ENCODE measurements at places on chromosomes 7 and 10.

DNA sequence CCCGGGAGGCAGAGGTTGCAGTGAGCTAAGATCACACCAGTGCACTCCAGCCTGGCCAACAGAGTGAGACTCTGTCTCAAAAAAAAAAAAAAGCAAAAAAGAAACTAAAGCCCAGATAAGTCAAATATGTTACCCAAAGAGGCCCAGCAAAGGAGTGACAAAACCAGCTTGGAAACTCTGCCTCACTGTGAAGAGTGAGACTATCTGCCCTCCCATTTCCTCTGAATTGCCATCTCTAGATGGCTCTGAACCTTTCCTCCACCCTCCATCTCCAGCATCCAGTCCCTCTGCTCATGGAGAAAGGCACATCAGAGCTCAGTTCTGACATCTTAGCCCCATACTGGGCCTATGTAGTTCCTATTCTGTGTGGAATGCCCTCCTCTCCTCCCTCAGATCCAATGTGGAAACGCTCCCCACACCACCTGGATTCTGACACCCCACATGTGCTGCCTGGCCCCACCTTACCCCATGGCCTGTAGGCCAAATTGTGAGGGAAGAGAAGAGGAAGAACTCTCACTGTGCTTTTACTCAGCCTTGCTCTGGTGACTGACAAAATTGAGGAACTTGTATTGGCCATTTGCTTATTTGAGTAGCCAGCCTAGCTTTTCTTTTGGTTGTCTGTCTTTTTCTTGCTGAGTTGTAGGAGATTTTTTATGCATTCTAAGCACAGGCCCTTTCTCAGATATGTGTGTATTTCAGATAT, 18.0 kb upstream of the NUDCD3 start:
- DNase-seq = no peak

GRCh38 chr7:57205000-57205399, 72.8 kb upstream of the ZNF479 start:
- no peak for DNase-seq

GRCh38 chr7:75842836-75843446, 29.3 kb upstream of the CCL24 start:
- peak; percentile 3 for DNase-seq

- no peak for DNase-seq
These were observed 5.9 kb downstream of the DIP2C start for GRCh38 chr10:683448-684071.

DNA sequence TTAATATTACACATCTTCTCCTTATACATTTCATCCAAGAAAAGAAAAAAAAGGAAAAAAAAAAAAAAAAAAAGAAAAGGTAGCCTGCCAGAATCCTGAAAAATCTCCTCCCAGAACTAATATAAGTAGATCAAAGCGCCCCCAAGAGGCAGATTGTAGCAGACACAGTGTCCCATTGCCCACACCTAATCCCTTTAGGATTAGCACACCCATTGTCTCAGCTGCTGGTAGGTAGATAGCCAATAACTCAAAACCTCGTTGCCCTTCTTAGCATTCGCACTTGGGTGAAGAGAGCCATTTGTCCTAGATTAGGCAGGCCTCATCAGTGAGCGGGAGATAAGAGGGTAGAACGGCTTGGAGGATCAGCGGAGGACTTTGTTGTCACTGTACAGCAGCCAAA, 100.2 kb upstream of the SORCS1 start:
- DNase-seq = no peak

- no peak for DNase-seq
These were observed 434.4 kb upstream of the ZMIZ1 start for GRCh38 chr10:78634389-78634815.

DNA sequence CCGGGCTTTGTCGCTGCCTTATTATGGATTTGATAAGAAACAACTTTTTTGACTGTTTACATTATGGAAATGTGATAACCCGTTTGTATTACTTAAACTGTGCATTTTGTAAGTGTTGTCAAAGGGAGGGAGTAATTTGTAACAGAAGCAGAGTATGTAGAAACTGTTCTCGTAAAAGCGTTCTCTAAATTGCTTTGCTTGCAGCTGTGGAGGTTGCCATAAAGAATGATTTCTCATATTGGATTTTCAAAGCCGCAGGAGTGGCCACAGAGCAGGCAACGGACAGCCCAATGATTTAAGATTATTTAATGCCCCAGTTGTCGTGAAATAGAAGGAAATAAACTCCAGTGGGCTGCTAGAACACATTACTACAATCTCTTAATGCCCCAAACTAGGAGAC, 114.0 kb upstream of the INSYN2A start:
- no peak for DNase-seq

Data from activated T-helper 1 cell treated with anti-CD3 and anti-CD28 coated beads, Interleukin-2, amount 50 U/mL, for 16 hours (primary cell).